ENCODE measurements at places on chromosomes 7 and 10. TPM values are rescaled to one million over a fixed set of nuclear protein-coding genes. Genes with fewer than 3 reads are reported as not detected.
A peak's percentile ranks its signal among the peaks of the same experiment; 100 is the strongest.

- peak; percentile 47 for DNase-seq
These were observed 22.4 kb upstream of the LRRC17 start for GRCh38 chr7:102890292-102890970.

- peak; percentile 94 for DNase-seq
These were observed at the start of gene OTUD1 for GRCh38 chr10:23438547-23439451. TSS of gene OTUD1 (plus strand) at chr10:23439075. CDS start at chr10:23439458, 383 bp downstream.

DNA sequence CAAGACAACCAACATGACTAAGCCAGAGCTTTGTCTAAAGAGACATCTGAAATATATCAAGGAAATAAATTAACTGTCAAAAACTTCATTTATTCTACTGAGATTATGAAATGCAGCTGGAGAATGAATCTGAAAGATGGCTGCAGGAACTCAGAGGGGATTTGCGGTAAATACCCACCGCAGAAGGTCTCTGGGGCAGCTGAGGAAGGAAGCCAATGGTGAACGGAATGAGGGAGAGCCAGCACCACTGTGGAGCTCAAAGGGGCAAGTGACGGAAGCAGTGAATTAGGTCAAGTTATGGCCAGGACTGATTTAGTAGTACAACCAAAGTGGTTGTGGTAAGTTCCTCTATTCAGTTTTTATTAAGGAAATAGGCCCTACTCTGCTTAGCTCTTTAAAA, 215.3 kb upstream of the GLI3 start:
- no peak for DNase-seq

GRCh38 chr7:117692338-117692737, 180.9 kb downstream of the CTTNBP2 start:
- DNase-seq = no peak

DNA sequence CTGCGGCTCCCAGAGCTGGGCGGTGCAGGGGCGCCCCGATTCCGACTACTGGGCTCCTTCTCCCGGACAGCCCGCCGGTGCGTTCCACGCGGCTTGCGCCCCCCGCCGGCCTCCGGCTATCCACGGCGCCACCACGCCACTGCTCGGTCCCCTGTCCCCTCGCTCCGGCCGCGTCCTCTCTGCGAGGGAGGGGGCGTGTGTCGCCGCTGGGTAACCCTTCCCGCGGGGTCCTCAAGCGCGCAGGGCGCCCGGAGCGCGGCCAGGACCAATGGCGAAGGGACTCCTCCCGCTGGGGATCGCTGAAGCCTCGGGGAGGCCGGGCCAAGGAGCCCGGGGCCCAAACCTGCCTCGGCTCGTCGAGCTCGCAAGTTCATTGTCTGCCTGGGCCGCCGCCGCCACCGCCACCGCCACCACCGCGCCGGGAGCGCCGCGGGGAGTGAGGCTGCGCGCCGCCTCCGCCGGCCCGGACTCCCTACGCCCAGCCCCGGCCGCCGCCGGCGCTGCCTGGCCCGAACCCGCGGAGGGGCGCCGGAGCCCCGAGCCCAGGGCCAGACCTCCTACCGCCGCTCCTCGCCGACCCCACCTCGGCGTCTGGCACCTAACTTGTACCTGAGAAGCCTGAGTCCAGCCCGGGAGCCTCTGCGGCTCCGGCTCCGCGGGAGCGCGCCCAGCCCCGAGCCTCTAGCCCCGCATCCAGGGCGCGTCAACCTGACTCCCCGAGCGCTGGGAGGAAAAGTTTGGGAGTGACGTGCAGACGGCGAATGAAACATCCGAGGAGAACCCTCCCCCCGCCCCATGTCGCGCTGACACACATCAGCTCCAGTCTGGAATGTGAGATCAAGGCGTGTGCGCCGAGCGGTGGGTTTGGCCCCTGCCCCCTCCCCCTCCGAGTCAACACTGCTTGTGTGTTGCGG, at the start of gene CHST15:
CHST15 (minus strand) TSS at position 739 of the 914 bp plus-strand sequence. CDS start 47,386 bp downstream, outside the sequence.
- DNase-seq = peak; percentile 86

DNA sequence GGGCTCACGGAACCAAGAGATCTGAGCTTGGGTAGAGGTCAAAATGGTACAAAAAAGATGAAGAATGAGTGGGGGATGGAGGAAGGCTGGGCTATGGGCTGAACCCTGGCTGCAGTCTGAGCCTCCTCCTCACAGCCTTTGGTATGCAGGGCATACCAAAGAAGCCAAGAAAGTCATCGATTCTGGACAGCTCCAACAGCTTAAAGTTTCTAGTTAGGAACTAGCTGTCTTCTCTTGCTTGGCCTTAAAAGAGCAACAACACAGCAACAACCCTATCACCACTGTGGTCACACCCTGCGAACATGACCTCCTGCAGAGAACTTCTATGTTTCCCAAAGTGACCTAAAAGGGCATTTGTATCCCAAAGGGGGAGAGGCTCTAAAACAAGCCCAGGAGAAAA, 126.1 kb upstream of the EFCAB10 start:
- no peak for DNase-seq

DNA sequence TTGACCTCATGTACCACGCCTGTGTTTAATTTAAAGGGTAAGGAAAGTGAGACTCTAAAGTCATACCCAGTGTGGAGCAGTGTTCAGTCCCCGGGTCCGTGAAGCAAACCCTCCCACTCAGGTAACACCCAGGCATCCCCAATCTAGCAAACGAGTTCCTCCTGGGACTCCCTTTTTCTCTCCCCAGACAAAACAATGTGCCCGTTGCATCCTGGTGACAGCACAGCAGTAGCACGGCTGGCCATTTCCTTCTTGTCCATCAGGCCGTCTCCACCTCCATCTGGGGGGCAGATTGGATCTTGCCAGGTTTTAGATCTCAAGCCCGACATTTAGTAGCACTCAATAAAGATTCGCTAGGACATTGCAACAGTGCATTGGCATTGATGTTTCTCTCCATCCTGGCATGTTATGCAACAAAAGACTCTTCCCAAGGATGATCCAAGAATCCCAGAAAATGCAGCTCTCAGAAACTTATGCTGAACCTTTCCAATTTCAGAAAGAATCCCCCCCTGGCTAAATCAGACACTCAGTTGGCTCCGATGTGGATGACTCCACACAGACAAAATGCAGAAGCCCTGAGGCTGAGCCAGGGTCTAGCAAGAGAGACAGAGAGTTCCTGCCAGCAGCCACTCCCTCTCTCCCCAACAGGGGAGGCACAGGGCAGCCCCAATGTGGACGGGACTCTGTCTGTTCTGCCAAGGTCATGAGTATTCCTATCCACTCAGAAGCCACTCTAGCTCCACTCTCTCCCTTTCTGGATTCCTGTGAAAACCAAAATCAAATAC, 274.5 kb upstream of the MGMT start:
- no peak for DNase-seq

GRCh38 chr10:86657011-86657395, 2.7 kb downstream of the OPN4 start:
- DNase-seq = no peak

- DNase-seq = no peak
These were observed 348.3 kb downstream of the GPR158 start for GRCh38 chr10:25522946-25523608.

DNA sequence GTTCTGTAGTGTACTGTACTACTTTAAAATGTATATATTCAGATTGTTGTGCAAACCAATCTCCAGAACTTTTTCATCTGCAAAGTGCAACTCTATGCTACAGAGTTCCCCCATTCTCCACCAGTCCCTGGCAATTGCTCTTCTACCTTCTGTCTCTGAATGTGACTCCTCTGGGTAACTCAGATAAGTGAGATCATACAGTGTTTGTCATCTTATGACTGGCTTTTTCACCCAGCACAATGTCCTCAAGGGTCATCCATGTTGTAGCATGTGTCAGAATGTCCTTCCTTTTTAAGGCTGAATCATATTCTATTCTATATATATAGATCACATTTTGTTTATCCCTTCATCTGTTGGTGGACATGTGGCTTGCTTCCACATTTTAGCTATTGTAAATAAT, 10.8 kb downstream of the SLIT1 start:
- DNase-seq = no peak

DNA sequence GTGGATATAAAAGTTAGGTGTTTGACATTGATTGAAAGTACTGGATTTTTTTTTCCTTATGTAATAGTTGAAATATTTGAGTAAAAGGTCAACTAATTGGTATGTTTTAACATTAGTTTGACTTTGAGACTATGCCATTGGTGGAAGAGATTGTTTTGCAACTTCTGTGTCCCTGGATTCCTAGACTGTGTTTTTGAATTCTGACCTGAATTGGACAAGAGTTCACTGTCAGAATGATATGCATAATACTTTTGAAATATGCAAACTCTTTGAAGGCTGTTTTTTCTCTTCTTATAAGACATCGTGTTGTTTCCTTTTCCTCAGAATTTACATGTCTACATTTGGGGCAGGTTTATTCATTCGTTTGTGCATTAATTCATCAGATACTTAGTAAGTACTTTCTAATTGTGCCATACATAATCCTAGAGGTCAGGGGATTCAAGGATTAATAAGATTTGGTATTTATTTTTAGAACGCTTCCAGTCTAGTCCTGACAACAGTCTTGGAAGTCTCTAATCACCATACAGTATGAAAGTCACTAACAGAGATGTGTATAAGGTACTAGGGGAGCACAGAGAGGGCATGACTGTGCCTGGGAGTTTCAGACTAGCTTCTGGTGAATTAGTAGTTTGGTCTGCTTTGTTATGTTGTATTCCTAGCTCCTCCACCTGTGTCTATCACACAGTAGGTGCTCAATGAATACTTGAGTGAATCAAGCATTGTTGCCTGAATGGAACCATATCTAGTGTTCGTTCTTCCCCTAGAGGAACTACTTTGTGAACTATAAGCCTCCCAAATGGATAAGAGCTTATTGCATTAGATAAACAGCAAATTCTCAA, 49.2 kb downstream of the AGK start:
- no peak for DNase-seq

GRCh38 chr7:91940171-91940570, 491 bp upstream of the AKAP9 start:
- DNase-seq = peak; percentile 62

DNA sequence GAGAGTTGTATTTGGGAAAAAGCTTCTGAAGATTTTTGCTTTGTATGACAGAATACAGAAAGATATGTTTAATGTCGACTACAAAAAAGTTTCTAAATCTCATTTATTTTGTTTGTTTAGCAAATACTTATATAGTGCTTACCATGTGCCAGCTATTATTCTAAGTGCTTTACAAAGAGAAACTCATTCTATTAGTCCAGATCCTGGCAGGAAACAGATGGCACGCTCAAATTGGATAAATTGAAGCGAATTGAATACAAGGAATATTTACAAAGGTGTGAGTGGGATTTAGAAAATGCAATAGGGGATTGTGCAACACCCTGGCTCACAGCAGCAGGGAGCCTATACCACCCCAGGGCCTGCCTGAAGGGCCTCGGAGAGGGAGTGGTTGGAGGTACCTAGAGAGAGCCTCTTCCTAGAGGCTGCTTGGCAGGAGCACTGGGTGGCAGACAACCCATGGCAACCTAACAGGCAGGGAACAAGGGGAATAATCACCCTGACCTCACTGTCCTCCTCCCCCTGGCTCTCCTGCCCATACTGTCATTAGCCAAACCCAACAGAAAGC, 27.6 kb upstream of the FAM204A start:
- DNase-seq = no peak

DNA sequence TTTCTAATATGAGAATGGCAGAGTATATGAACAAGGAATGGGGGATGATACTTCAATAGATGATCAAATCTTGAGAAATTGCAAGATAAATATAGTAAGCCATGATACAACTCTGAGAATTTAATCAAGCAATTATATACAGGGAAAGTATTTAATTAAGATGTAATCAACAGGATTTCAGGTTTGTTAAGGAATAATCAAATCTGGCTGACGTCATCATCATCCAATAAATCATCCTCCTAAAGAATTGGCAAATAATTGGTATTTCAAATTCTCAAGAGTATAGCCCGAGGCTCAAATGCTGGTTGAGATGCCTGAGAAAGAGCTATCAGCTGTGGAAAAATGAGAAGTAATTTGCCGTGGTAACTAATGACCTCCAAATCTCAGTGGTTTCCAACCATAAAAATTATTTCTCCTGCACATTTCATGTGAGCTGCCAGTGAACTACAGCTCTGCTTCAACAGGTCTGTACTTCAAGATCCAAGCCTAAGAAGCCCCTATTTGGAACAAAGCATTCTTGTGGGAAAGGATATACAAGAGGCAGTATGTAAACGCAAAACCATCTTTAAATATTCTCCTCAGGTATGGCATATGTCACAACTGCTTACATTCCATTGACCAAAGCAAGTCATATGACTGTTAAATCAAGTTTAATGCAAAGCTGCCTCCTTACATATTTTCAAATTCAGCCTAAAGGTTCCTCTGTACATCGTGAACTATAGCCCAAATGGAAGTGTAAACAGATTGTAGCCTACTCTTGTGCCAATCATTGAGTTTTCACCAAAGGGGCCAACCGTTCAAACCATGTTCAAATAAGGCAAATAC, 503.0 kb downstream of the KIF20B start:
- no peak for DNase-seq

GRCh38 chr7:155860461-155860839, 48.2 kb upstream of the SHH start:
- no peak for DNase-seq

- DNase-seq = no peak
These were observed 27.0 kb upstream of the ZNF862 start for GRCh38 chr7:149811221-149811620.

DNA sequence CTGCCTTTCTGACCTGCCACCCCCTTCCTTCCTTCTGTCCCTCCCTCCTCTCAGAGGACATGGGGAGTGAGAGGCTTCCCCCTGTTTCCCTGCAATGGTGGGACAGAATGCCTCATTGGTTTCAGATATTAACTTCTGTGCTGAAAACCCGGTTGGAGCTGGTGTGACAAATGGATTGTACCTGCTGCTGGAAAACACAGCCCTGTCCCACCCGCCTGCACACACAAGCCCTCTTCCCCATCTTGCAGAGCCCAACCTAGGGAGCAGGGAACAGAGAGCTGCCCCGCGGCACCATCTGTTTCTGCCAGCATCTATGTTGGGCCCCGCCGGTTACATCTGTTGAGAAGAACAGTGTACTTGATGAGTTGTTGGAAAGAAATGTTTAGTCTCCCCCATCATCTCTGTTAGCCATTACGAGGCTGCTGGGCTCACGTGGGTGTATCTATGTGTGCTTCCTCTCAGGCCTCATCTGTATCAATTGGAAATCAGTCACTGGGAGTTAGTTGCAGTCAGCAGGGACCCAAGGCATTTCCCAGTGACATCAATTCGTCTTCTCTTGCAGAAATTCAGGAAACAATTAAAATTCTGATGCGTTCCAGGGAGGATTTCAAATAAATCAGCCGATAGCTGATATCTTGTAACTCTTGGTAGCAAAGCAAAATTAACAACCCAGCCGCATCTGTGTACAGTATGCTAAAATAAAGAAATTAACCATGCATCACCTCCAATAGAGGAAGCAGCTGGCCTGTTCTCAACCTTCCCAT, 725.6 kb upstream of the GALNT17 start:
- DNase-seq = no peak

CALHM1 gene
- total RNA-seq = 0.31 TPM

ZNF117 gene
- total RNA-seq = 12.9 TPM

LIPK gene
- not detected for total RNA-seq

DKK1 gene
- total RNA-seq = 13.5 TPM

ELOVL3 gene
- 5.6 TPM for total RNA-seq

OPN1SW gene
- total RNA-seq = 2.8 TPM

CFAP46 gene
- not detected for total RNA-seq

FAM237B gene
- not detected for total RNA-seq

METTL27 gene
- 4.0 TPM for total RNA-seq

NCF1 gene
- not detected for total RNA-seq

ASB10 gene
- total RNA-seq = 0.99 TPM

All from myocyte (in vitro differentiated cells).